H9 (cell line): ENCODE measurements at places on chromosomes 5 and 9.

- no peak for DNase-seq
These were observed 18.1 kb downstream of the LRRC70 start for GRCh38 chr5:62596691-62597090.

- peak; percentile 76 for DNase-seq
These were observed 14.6 kb downstream of the LCN10 start for GRCh38 chr9:136728080-136728547.

DNA sequence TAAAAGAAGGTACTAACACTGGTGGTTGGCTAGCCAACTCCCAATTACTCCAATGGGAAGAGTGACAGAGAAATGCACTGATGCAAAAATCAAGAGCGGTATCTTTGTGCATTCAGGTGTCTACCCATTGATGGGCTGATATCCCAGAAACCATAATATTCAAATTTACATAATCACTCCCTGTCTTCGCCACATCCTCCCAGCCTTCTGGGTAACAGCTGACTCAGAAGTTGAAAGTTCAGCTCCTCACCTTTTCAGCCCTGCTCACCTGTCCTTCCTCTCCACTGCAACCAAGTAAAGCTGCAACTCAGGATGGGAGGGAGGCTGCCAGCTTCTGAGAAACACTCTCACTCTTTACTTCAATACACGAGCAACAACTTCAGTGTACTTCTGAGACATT is 6.9 kb downstream of the SUSD1 start:
- no peak for DNase-seq

DNA sequence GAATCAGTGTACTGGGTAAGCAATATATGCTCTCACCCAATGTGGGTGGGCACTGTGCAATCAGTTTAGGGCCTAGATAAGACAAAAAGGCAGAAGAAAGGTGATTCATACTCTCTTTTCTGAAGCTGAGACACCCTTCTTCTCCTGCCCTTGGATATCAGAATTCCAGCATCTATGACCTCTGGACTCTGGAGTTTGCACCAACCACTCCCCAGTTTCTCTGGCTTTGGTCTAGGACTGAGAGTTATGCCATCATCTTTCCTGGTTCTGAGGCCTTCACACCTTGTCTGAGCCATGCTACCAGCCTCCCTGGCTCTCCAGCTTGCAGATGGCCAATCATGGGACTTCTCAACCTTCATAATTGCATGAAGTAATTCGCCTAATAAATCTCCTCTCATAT is 724.6 kb upstream of the TYRP1 start:
- DNase-seq, result no peak
